ENCODE measurements at places on chromosomes 6 and 20. TPM values are rescaled to one million over a fixed set of nuclear protein-coding genes. Genes with fewer than 3 reads are reported as not detected.

Gene SGK2
- polyA plus RNA-seq, result 0.26 TPM

Gene MAP3K5
- polyA plus RNA-seq, result 5.6 TPM

Gene TRIM15
- not detected for polyA plus RNA-seq

Gene PBOV1
- not detected for polyA plus RNA-seq

Gene GRM1
- not detected for polyA plus RNA-seq

Gene BMP7
- polyA plus RNA-seq, result 17.6 TPM

Gene XKR7
- not detected for polyA plus RNA-seq

Gene PRPF6
- polyA plus RNA-seq, result 39.0 TPM

Gene TSBP1
- polyA plus RNA-seq, result not detected

Gene MAP7
- polyA plus RNA-seq, result 15.1 TPM

Gene TFAP2C
- 18.6 TPM for polyA plus RNA-seq

Gene PSORS1C1
- 1.00 TPM for polyA plus RNA-seq

Gene SLC17A2
- polyA plus RNA-seq, result not detected

Gene SLC17A3
- not detected for polyA plus RNA-seq

Gene CTNNBL1
- polyA plus RNA-seq, result 39.6 TPM

Gene IDH3B
- polyA plus RNA-seq, result 89.2 TPM

Gene BPI
- not detected for polyA plus RNA-seq

Gene EPHA7
- 0.49 TPM for polyA plus RNA-seq

Gene DHX16
- polyA plus RNA-seq, result 19.8 TPM

Gene OOEP
- polyA plus RNA-seq, result 0.34 TPM

Gene PTP4A1
- polyA plus RNA-seq, result 30.9 TPM

Gene CTAGE9
- not detected for polyA plus RNA-seq

Gene UBE2C
- polyA plus RNA-seq, result 83.4 TPM

Gene DNAH8
- under 0.01 TPM for polyA plus RNA-seq

Gene ZNF133
- polyA plus RNA-seq, result 10.8 TPM

Gene ZNF831
- polyA plus RNA-seq, result 0.16 TPM

Gene PGK2
- not detected for polyA plus RNA-seq

Gene FAM162B
- 1.6 TPM for polyA plus RNA-seq

Gene GPLD1
- polyA plus RNA-seq, result 0.16 TPM

Gene WFDC10B
- 0.07 TPM for polyA plus RNA-seq

Gene ZNF451
- 7.3 TPM for polyA plus RNA-seq

Gene SAMD5
- 7.4 TPM for polyA plus RNA-seq

Gene NFKBIE
- 8.1 TPM for polyA plus RNA-seq

Gene ZNF322
- polyA plus RNA-seq, result 3.2 TPM

Gene HCRTR2
- polyA plus RNA-seq, result not detected

Gene SLC22A2
- 0.18 TPM for polyA plus RNA-seq

Gene CRISP2
- polyA plus RNA-seq, result 3.1 TPM

Gene PI16
- 1.9 TPM for polyA plus RNA-seq

Gene PLCB4
- 2.2 TPM for polyA plus RNA-seq

Gene DPPA5
- not detected for polyA plus RNA-seq

Gene TRIM40
- not detected for polyA plus RNA-seq

Gene TMC2
- not detected for polyA plus RNA-seq

Gene HACE1
- 8.6 TPM for polyA plus RNA-seq

Gene AIF1
- polyA plus RNA-seq, result 8.0 TPM

Gene CFAP61
- polyA plus RNA-seq, result not detected

Gene ENPP3
- polyA plus RNA-seq, result 0.10 TPM

Gene LHFPL5
- not detected for polyA plus RNA-seq

Gene BTBD9
- 3.2 TPM for polyA plus RNA-seq

Gene PRSS16
- 3.6 TPM for polyA plus RNA-seq

Gene BNIP5
- not detected for polyA plus RNA-seq

Data from esophagus (tissue), 2 donors.